Activated T-helper 1 cell treated with anti-CD3 and anti-CD28 coated beads, Interleukin-12 subunit alpha, Interleukin-12 subunit beta, Interleukin-2, Interleukin-4 antibody, amounts not matched to agents 30 ng/mL and 10 ng/mL and 1 ng/mL, durations not matched to agents 14 hours and 24 hours and 36 hours (primary cell): ENCODE measurements at places on chromosomes 1 and 21. TPM values are rescaled to one million over a fixed set of nuclear protein-coding genes. Genes with fewer than 3 reads are reported as not detected.

- no peak overlapping the region for H3K4me3 ChIP-seq
- H3K36me3 ChIP-seq: no peaks in the 10 kb centered on the region
- no peaks in the 10 kb centered on the region for H3K27me3 ChIP-seq
- no peaks in the 10 kb centered on the region for H3K4me1 ChIP-seq
- DNase-seq: no peak
Observed at GRCh38 chr1:2812939-2813653, 11.6 kb upstream of the TTC34 start.

GRCh38 chr1:3323021-3323795 lies 131.3 kb upstream of the ARHGEF16 start:
- no peak overlapping the region for H3K27ac ChIP-seq
- DNase-seq: no peak
- H3K4me1 ChIP-seq: no peaks in the 10 kb centered on the region
- peaks cover 2% of the 10 kb centered on the region for H3K27me3 ChIP-seq

- no peaks in the 10 kb centered on the region for H3K27me3 ChIP-seq
- H3K4me3 ChIP-seq: no peak overlapping the region
Observed at GRCh38 chr1:170866646-170867045, 68.7 kb upstream of the MROH9 start.

DNA sequence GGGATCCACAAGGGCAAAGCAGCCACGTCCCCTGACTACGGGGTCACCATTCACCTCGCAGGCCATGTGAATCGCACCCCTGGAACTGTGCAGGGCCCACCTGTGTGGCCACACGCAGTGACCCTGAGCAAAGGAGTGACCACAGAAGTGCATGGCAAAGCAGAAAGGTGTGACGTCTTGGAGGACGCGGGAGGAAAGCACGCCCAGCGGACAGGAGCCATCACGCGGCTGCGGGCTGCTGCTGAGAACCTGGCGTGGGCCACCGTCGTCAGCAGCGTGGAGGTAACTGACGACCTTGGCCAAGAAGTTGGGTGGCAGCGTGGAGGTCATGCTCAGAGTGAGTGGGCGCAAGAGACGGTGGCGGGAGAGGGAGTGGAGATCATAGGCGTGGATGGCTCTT lies 76.7 kb upstream of the C1orf174 start:
- no peak for DNase-seq
- H3K4me3 ChIP-seq: no peak overlapping the region
- H3K4me1 ChIP-seq: no peaks in the 10 kb centered on the region
- H3K36me3 ChIP-seq: no peaks in the 10 kb centered on the region
- no peak overlapping the region for H3K27ac ChIP-seq

DNA sequence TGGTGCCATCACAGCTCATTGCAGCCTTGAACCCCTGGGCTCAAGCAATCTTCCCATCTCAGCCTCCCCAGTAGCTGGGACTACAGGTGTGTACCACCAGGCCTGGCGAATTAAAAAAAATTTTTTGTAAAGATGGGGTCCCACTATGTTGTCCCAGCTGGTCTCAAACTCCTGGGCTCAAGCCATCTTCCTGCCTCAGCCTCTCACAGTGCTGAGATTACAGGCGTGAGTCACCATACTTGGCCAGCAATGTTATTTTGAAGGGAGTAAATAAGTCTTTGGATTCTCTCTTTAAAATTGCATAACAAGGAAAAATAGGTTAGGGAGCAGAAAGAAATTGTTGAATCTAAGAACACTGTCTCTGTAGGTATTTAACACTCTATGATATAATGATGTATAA lies 111.3 kb downstream of the RPS6KC1 start:
- no peaks in the 10 kb centered on the region for H3K27me3 ChIP-seq
- H3K36me3 ChIP-seq: no peaks in the 10 kb centered on the region
- DNase-seq: no peak

- H3K27ac ChIP-seq: peak overlapping the region; percentile 56
- H3K27me3 ChIP-seq: no peaks in the 10 kb centered on the region
- peaks cover 48% of the 10 kb centered on the region for H3K36me3 ChIP-seq
- H3K4me3 ChIP-seq: peak overlapping the region; percentile 23
- H3K4me1 ChIP-seq: peaks cover 37% of the 10 kb centered on the region
- DNase-seq: no peak
Observed at GRCh38 chr1:156598731-156599432, 2.4 kb downstream of the GPATCH4 start.

- no peak for DNase-seq
- H3K4me1 ChIP-seq: peaks cover 16% of the 10 kb centered on the region
- peaks cover 32% of the 10 kb centered on the region for H3K27me3 ChIP-seq
- H3K36me3 ChIP-seq: peaks cover 2% of the 10 kb centered on the region
- H3K4me3 ChIP-seq: no peak overlapping the region
Observed at GRCh38 chr1:218342091-218342490, 3.0 kb upstream of the TGFB2 start.

- no peak overlapping the region for H3K27ac ChIP-seq
- DNase-seq: no peak
- H3K27me3 ChIP-seq: no peaks in the 10 kb centered on the region
- H3K36me3 ChIP-seq: peaks cover 7% of the 10 kb centered on the region
Observed at GRCh38 chr1:230218667-230219066, 151.6 kb downstream of the GALNT2 start.

DNA sequence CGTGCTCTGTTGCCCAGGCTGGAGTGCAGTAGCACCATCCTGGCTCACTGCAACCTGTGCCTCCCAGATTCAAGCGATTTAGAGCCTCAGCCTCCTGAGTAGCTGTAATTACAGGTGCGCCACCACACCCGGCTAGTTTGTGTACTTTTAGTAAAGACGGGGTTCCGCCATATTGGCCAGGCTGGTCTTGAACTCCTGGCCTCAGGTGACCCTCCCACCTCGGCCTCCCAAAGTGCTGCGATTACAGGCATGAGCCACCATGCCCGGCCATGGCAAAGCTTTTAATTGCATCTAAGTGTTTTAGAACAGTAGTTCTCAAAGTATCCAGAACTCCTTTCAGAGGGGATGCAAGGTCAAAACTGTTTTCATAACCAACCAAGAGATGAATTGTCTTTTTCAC lies 25.1 kb upstream of the IFNGR2 start:
- H3K27ac ChIP-seq: no peak overlapping the region
- no peaks in the 10 kb centered on the region for H3K36me3 ChIP-seq
- H3K27me3 ChIP-seq: peaks cover 38% of the 10 kb centered on the region
- H3K4me3 ChIP-seq: no peak overlapping the region
- H3K4me1 ChIP-seq: peaks cover 37% of the 10 kb centered on the region

- no peaks in the 10 kb centered on the region for H3K27me3 ChIP-seq
- peaks cover 75% of the 10 kb centered on the region for H3K36me3 ChIP-seq
- peaks cover 41% of the 10 kb centered on the region for H3K4me1 ChIP-seq
- no peak for DNase-seq
Observed at GRCh38 chr1:41568204-41568603, 83.7 kb upstream of the EDN2 start.

DNA sequence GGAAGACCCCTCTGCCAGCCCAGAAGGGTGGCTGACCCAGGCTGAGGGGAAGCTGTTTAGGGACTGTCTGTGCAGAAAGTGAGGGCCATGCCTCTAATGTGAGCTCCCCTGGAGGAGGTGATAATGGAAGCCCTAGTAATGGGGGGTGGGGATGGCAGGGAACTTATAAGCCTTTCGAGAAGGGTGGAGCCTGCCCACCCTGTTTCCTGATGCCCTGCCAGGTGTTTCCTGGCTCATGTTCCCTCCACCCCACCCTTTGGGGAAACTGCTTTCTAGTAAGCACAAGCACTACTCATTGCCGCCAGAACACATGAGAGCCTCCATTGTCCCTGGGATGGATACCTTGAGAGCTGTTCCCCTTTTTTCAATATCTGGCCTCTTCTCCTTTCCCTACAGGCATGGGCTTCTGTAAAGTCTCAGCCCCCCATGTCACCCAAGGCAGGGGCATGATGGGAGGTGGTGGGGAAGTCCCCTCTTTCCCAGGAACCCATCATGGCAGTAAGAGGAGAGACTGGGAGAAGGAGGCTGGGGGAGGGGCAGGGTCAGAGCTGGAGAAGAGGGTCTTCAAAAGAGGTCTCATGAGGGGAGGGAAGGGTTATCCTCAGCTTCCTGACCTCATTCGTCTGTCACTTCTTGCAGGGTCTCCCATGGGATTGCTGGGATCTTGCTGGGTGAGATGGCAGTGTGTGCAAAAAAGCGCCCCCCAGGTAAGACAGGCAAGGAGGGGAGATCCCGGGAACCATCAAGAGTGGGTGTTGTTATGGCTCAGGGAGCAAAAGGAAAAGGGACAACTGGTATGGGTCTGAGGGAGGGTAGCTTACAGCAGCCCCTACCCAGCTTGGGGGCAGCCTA lies 2.4 kb downstream of the ATP8B2 start:
- H3K4me1 ChIP-seq: peaks cover 59% of the 10 kb centered on the region
- peak overlapping the region; percentile 83 for H3K27ac ChIP-seq
- H3K27me3 ChIP-seq: peaks cover 8% of the 10 kb centered on the region
- no peak for DNase-seq
- peak overlapping the region; percentile 80 for H3K4me3 ChIP-seq

DNA sequence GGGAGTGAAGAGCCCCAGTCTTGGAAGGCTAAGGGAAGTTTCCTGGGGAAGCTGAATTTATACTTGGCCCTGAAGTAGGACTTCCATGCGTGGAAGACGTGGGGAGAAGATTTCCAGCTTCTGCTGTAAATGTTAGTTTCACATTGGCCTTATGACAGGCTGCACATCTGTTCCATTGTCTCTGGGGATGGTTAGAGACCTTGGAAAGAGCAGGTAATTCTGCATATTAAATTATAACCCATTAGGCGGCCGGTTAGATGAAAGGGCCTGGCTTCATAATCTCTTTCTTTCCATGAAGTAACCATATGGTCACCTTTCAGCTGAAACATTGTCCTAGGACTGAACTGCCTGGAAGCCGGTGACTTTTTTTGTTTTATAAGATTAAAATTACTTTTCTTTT lies 37.5 kb downstream of the DPT start:
- no peaks in the 10 kb centered on the region for H3K36me3 ChIP-seq
- no peak overlapping the region for H3K4me3 ChIP-seq
- DNase-seq: no peak
- H3K4me1 ChIP-seq: no peaks in the 10 kb centered on the region
- peaks cover 10% of the 10 kb centered on the region for H3K27me3 ChIP-seq

DNA sequence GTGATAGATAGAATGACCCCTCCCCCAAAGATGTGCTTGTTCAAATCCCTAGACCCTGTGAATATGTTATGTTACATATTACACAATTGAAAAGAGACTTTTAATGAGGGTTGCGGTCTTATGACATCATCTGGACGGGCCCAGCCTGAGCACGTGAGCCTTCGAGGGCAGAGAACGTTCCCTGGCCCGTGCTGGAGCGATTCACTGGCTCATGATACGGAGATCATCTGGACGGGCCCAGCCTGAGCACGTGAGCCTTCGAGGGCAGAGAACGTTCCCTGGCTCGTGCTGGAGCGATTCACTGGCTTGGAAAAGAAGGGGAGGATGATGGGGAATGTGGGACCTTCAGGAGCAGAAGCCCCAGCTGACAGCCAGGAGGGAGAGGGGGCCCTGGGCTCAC lies 34.4 kb upstream of the COL18A1 start:
- H3K36me3 ChIP-seq: no peaks in the 10 kb centered on the region
- no peak for DNase-seq
- H3K4me1 ChIP-seq: peaks cover 9% of the 10 kb centered on the region
- no peak overlapping the region for H3K27ac ChIP-seq
- peaks cover 6% of the 10 kb centered on the region for H3K27me3 ChIP-seq
- H3K4me3 ChIP-seq: no peak overlapping the region

DNA sequence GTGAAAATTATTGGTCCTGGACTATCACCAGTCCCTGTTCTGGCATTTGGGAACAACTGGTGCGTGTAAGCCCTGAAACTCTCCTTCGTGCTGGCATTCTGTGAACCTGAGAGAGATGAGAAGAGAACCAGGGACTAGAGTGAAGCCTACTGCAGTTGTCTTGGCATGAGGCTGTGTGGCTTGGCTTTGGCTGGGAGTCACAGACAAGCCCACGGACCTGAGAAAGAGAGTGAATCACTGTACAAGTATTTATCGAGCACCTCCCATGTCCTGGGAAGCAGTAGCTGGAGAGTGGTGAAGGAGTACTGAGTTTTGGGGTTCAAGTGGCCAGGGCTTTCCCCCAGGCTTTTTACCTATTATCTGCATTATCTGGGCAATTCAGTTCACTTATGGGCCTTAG lies 63.3 kb downstream of the FGGY start:
- no peak overlapping the region for H3K4me3 ChIP-seq
- peaks cover 5% of the 10 kb centered on the region for H3K36me3 ChIP-seq
- peaks cover 2% of the 10 kb centered on the region for H3K27me3 ChIP-seq
- peaks cover 4% of the 10 kb centered on the region for H3K4me1 ChIP-seq
- no peak overlapping the region for H3K27ac ChIP-seq

GRCh38 chr1:242546849-242547729 lies 22.6 kb upstream of the PLD5 start:
- no peak overlapping the region for H3K4me3 ChIP-seq
- no peaks in the 10 kb centered on the region for H3K27me3 ChIP-seq
- no peaks in the 10 kb centered on the region for H3K36me3 ChIP-seq
- DNase-seq: no peak

GRCh38 chr1:55203064-55203463 lies 12.1 kb downstream of the USP24 start:
- H3K27me3 ChIP-seq: no peaks in the 10 kb centered on the region
- H3K4me1 ChIP-seq: peaks cover 56% of the 10 kb centered on the region
- DNase-seq: no peak
- no peak overlapping the region for H3K27ac ChIP-seq
- peaks cover 21% of the 10 kb centered on the region for H3K36me3 ChIP-seq

- no peak overlapping the region for H3K4me3 ChIP-seq
- H3K27me3 ChIP-seq: no peaks in the 10 kb centered on the region
- H3K36me3 ChIP-seq: peaks cover 21% of the 10 kb centered on the region
- no peak for DNase-seq
- no peak overlapping the region for H3K27ac ChIP-seq
- peaks cover 12% of the 10 kb centered on the region for H3K4me1 ChIP-seq
Observed at GRCh38 chr1:41044187-41044586, 22.7 kb upstream of the SLFNL1 start.

- no peak overlapping the region for H3K4me3 ChIP-seq
- no peaks in the 10 kb centered on the region for H3K36me3 ChIP-seq
- DNase-seq: no peak
- H3K4me1 ChIP-seq: no peaks in the 10 kb centered on the region
- no peak overlapping the region for H3K27ac ChIP-seq
Observed at GRCh38 chr1:14328685-14329084, 269.8 kb upstream of the KAZN start.

Gene S100B
- not detected in 2 replicates for total RNA-seq

Gene TBX15
- total RNA-seq: not detected in 2 replicates

Gene MATN1
- total RNA-seq: 0.42 and 0.70 TPM in 2 replicates

Gene TAS1R2
- total RNA-seq: not detected in 2 replicates

Gene SPRR1B
- total RNA-seq: not detected in 2 replicates

Gene GFI1
- 95.7 and 103 TPM in 2 replicates for total RNA-seq

Gene SYNC
- total RNA-seq: 0.05 TPM in 1 of 2 replicates, not detected in the other

Gene HCRTR1
- total RNA-seq: not detected in 2 replicates

Gene COP1
- total RNA-seq: 49.2 and 51.7 TPM in 2 replicates

Gene HSD11B1
- 15.9 and 17.9 TPM in 2 replicates for total RNA-seq

Gene CRYBG2
- 0.83 and 1.9 TPM in 2 replicates for total RNA-seq

Gene RUNX3
- 133 and 140 TPM in 2 replicates for total RNA-seq

Gene ETV3L
- not detected in 2 replicates for total RNA-seq

Gene SH2D1B
- total RNA-seq: 0.10 TPM in 1 of 2 replicates, not detected in the other

Gene RPTN
- not detected in 2 replicates for total RNA-seq
